ENCODE measurements at places on chromosomes 3 and 15. TPM values are rescaled to one million over a fixed set of nuclear protein-coding genes. Genes with fewer than 3 reads are reported as not detected.

The BUB1B gene
- total RNA-seq, result 2.0 TPM

The CKMT1B gene
- total RNA-seq, result not detected

GRCh38 chr3:107588217-107588616 is 65.5 kb downstream of the BBX start:
- no peak for DNase-seq

DNA sequence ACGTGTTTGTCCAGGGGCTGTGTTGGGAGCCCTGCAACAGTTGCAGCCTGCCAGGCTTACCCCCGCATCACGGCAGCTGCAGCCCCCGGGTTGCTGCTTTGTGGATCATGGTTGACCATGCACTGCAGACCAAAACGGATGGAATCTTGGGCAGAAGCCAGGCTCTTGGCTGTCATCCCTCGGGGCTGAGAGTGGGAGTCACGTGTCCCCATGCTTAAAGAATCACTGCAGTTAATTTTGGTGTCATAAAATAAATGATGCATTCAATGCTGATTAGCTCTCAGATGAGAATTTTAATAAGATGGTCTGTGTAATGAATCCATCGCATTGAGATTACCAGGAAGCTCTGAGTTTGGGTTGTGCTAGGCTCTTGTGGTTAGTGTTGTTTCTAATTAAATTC is 115.6 kb downstream of the CHDH start:
- no peak for DNase-seq
- no peak overlapping the region for H3K4me3 ChIP-seq
- no peaks in the 10 kb centered on the region for H3K36me3 ChIP-seq
- H3K27me3 ChIP-seq, result no peaks in the 10 kb centered on the region
- H3K27ac ChIP-seq, result no peak overlapping the region

DNA sequence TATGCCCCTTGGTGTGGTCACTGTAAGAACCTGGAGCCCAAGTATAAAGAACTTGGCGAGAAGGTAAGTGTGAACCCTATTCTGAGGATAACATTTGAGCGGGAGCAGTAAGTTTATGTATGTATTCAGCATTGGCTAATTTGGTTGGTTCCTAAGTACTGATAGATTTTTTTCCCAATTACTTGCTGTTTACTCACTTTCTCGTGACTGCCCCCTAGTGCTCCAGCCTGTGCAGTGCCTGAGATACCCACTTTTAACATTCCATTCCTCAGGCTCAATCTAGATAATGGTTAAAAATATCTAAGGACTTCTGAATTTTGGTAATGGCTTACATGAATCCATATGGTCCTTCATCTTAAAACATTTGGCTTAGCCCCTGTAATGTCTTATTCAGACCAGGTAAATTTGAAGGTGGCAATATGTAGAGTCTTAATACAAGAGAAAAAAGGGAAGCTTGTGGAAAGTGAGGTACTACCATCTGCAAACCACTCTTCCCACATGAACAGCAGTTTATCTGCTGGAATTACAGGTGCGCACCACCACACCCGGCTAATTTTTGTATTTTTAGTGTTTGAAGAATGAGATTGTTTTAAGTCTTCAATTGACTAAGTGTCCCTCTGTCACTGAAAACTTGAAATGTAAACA is 7.1 kb downstream of the ELL3 start:
- DNase-seq, result no peak
- peaks cover 63% of the 10 kb centered on the region for H3K36me3 ChIP-seq
- H3K4me3 ChIP-seq, result no peak overlapping the region

DNA sequence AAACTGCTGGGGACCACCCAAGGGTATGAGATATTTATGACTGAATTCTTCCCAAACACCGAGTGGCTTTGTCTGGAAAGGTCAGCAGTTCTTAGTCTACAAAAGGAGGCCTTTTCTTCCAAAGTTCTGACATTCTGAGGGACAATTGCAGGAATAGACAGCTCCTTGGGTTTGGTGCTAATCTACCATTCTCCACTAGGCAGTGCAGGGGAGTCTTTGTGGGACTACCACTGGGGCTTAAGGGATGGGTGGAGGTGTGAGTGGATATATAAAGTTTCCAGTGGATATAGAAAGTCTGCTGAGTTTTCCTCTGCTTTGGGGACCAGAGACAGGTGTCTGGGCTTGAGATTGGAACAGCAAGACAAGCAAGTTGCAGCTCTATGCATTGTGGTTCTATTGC is 62.7 kb downstream of the EXOG start:
- H3K4me3 ChIP-seq, result no peak overlapping the region
- H3K36me3 ChIP-seq, result no peaks in the 10 kb centered on the region
- DNase-seq, result no peak
- H3K27me3 ChIP-seq, result no peaks in the 10 kb centered on the region
- H3K27ac ChIP-seq, result no peak overlapping the region
- H3K4me1 ChIP-seq, result no peaks in the 10 kb centered on the region

DNA sequence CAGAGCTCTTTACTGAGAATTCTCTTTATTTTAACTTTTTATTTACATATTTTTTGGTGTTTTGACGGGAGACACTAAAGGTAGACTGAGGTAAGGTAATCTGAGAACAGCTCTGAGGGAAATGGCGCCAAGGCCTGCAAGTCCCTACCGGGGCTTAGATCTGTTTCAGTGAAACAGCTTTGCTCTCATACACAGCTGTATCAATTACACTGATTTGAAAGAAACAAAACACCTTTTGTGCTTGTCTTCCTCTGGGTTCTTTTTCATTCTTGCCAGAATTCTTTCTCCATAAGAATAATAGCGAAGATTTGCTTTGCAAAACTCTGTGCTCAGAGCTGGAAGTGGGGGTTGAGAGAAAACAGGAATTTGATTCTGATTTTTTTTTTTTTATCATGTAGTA is 79.5 kb upstream of the PEX5L start:
- H3K27me3 ChIP-seq, result no peaks in the 10 kb centered on the region
- no peaks in the 10 kb centered on the region for H3K4me1 ChIP-seq
- H3K4me3 ChIP-seq, result no peak overlapping the region
- DNase-seq, result no peak
- no peak overlapping the region for H3K27ac ChIP-seq
- no peaks in the 10 kb centered on the region for H3K36me3 ChIP-seq

- no peak overlapping the region for H3K4me3 ChIP-seq
- peaks cover 14% of the 10 kb centered on the region for H3K4me1 ChIP-seq
Measured at GRCh38 chr3:185582871-185583270, 3.2 kb upstream of the SENP2 start.

GRCh38 chr3:17707813-17708543 is 34.5 kb downstream of the TBC1D5 start:
- no peak for DNase-seq
- H3K27me3 ChIP-seq, result no peaks in the 10 kb centered on the region
- no peak overlapping the region for H3K4me3 ChIP-seq
- no peaks in the 10 kb centered on the region for H3K36me3 ChIP-seq
- H3K27ac ChIP-seq, result no peak overlapping the region
- H3K4me1 ChIP-seq, result no peaks in the 10 kb centered on the region

DNA sequence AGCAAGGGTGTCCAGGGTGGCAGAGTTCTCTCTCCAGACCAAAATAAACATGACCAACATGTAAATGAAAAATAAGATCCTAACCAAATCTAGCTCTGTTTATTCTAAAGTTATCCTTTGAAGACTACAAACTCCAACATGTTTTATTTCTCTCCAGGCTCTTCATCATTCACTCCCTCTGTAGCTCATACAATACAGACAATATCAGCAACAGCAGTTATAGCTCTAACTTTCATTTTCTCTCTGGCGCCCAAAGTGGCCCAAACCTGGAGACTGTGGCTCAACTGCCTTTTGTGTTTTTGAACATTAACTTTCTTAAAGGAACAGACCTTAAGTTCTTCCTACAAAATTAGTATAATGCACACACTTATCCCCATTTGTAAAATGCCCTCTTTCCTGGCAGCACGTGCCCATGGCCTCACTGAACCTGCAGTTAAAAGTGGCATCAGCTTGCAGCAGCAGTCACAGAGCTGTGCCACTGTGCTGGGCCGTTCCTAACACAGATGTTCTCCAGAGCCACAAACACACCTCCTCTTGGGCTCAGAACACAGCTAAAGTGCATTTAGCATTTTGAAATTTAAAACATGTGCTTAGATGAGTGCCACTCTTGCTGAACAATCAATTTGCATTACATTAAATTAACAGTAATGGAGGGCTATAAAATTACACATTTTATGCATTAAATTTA is 91.9 kb downstream of the RORA start:
- peaks cover 29% of the 10 kb centered on the region for H3K4me1 ChIP-seq
- no peak overlapping the region for H3K27ac ChIP-seq
- no peaks in the 10 kb centered on the region for H3K36me3 ChIP-seq
- DNase-seq, result no peak

- DNase-seq, result no peak
- H3K27ac ChIP-seq, result no peak overlapping the region
- H3K27me3 ChIP-seq, result no peaks in the 10 kb centered on the region
- no peaks in the 10 kb centered on the region for H3K4me1 ChIP-seq
Measured at GRCh38 chr15:79018960-79019359, 71.6 kb downstream of the RASGRF1 start.

Data from sigmoid colon (tissue), 7 donors.